Stimulated activated CD4-positive, alpha-beta T cell treated with anti-CD3 and anti-CD28 coated beads, Interleukin-1b, Interleukin-23, amount 100 ng/mL, for 4 hours (primary cell): ENCODE measurements at places on chromosomes 13 and 19.

DNA sequence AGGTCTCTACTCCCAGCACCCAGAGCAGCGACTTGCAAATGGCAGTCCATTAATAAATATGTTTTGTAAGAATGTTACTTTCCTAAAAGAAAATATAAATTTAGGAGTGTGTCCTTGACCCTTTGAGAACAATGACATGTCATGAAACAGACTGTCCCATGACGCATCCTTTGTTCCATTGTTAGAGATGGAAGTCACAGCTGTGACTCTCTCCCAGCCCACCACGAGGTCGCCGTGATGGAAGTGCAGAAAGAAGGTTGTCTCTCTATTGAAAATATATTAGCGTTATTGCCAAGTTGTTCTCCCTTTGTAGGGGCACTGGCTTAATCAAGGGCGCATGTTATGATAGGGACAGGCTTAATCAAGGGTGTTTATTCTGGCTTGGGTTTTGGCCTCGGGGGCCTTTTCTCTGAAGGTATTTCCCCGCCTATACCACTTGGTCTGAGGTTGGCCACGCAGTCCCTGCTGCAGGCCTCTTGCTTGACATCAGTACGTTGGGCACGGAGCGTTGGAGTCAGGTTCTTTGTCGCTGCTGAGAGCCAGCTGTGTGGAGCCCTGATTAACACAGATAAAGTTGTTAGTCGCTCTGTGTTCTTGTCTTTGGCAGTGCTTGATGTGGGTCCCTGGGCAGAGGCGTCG is 126.7 kb upstream of the ZNF536 start:
- no peak for DNase-seq

- peak; percentile 65 for DNase-seq
Observed at GRCh38 chr13:46551410-46552302, 1.3 kb upstream of the LRCH1 start.

- DNase-seq, result no peak
Observed at GRCh38 chr13:66965181-66965580, 265.0 kb downstream of the PCDH9 start.

DNA sequence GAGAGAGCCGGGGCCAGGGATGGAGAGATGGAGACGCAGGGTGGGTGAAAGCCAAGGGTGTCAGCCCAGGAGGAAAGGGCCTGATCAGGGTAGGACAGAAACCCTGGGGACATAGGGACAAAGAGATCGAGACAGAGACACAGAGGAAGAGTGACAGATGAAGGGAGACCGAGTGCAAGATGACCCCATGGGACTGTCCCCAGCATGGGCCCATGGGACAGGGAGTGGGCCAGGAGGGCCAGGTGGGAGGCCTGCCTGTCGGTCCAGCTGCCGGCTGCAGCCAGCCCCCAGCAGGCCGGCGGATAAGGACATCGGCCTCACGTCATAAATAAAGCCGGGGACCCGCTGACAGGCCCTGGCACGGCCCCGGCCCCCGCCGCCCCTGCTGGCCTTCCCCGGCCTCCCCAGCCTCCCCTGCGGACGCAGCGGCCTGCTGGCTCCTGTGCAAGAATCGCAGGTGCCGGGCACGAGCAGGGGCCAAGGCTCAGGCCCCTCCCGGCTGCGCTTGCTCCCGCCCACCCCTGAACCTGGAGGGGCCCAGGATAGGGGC is 6.3 kb downstream of the REX1BD start:
- DNase-seq, result no peak

DNA sequence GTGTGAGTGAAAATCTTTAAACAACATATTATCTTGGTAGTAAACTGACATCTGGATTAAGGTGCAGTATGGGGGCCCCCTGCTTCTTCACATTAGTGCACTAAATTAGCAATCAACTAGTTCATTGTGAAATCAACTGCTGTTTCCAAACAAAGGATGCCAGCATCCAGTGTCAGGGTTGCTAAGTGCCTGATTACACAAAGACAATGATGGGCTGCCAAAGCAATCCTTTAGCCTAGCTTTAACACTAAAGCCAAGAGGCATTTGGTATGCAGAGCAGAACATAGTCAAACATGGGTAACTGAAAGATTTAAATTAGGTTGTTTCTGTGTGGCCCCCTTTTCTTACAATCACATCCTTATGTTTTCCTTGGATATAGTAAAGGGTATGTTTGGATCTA is 543.1 kb upstream of the SLITRK5 start:
- no peak for DNase-seq

DNA sequence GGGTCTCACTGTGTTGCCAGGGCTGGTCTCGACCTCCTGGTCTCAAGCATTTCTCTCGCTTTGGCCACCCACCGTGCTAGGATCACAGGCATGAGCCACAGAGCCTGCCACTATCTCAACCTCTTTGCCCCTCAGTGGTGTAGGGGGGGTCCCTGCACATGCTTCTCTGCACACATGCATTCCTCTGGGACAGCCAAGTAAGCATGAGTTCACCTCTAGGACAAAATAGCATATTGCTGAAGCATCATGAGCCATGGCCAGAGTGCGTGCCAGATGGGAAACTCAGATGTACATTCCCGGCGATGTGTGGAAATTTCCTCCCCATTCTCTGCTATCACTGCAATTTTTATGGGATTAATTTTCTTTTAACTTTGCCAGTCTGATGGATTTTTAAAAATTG is 23.1 kb downstream of the CHAF1A start:
- no peak for DNase-seq

- no peak for DNase-seq
Observed at GRCh38 chr19:8302734-8303133, 5.4 kb downstream of the CD320 start.

DNA sequence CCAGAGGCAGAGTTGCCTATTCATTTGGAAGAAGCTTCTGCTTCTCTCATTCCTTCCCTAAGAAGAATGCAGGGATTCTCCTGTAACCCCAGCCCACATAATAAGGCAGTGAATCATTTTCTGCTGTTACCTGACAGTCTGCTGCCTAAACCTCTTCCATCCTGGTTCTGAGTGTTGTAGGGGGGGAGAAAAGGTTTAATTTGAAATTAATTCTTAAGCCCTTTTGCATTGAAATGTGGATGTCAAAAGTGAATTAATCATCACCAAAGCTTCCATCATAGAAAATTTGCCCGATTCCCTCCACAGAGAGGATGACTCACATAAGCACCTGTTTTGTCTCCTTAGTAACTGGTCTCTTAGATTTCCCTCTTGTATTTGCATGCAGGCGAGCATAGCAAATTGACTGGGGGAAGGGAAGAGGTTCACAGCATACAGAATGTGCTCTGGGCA is 146.7 kb upstream of the FNDC3A start:
- DNase-seq, result no peak

DNA sequence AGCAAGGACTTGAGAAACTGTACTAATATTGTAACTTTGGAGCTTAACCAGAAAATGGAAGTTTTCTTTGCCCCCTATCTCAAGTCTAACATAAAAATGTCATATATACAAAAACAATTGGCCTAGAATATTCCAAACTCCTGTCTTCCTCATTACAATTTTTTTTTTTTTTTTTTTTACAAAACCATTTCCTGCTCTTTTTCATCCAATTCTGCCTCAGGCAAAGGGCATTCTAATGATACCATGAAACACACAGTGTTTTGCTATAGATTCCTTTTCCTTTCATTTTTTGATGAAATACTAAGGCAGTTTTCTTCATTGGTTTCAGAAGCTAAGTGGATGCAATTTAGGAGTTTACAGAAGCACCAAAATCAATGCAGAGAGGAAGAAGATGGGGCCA is 119.7 kb downstream of the LHFPL6 start:
- no peak for DNase-seq

- no peak for DNase-seq
Observed at GRCh38 chr13:43157796-43158195, 134.4 kb downstream of the DNAJC15 start.

DNA sequence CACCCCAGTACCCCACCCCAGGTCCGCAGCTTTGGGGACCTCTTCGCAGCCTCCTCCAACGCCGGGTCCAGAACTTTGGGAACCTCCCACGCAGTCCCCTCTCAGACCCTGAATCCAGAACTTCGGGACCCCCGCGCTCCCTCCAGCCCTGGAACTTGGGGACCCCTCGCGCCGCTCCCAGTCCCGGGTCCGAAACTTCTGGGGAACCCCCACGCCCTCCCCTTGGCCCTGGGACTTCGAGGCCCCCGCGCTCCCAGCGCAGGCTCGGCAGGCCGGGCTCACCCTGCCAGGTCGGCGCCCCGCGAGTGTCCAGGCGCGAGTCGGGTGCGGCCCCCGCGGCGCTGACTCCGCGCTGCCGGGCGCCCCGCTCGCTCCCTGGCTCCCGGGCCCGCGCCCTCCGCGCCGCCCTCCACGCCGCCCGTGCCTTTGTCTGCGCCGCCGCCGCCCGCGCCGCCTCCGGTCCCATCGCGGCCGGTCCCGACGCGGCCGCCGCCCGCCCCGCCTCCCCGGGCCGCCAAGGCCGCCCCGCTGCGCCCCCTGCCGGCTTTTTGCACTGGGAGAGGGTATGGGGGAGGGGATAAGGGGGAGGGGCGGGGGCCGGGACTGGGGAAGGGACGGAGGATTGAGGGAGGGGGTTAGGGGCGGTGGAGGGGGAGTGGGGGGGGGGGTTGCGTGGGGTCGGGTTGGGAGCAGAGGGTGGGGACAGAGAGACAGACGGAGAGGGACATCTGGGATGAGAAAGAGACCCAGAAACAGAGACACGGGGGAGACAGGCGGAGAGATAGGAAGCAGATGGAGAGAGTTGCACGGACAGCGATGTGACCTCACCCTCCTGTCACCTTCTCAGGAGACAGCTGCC is at the start of gene HOMER3:
HOMER3 (minus strand) TSS at position 449 of the 859 bp plus-strand sequence. CDS start 2,235 bp downstream, outside the sequence.
- peak; percentile 82 for DNase-seq

GRCh38 chr13:91369441-91369831 is 21.9 kb downstream of the MIR17HG start:
- DNase-seq, result no peak

GRCh38 chr19:43749898-43750297 is 4.9 kb downstream of the SMG9 start:
- no peak for DNase-seq

DNA sequence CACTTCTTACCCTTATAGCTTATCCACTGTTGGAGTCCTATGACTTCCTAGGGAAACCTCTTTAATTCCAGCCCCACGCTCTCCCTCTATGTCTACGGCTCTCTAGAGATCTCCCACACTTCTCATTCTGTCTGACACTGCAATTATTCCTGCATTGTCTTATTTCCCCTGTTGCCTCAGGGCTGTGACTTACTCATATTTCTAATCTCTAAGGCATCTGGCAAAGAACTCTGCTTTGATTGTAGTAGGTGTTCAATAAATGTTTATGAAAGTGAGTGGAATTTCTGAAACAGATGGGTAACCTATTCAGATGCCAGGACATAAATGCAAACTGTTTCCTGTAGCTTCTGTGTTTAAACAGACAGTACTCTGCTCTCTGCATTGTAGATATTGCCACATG is 102.4 kb upstream of the SERTM1 start:
- no peak for DNase-seq

GRCh38 chr19:56341948-56342347 is 27.3 kb upstream of the ZSCAN5A start:
- no peak for DNase-seq

DNA sequence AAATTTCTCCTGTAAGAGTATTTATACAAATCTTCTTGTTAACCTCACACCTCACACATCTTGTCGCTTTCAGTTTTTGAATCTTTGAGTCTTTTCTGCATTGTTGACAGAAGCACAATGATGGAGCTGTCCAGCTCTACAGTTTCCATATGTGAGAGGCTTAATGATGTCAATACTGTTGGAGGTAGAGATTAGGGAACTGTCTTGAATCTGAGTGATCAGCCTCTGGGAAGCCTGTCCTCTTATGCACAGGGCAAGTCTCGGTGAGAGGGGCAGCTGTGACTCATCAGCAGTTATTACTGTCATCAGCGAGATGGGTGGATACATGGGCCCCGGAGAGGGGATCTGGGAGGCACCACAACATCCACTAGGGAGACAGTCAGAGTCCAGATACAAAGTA is 4.6 kb upstream of the ITGBL1 start:
- no peak for DNase-seq

- no peak for DNase-seq
Observed at GRCh38 chr19:56321989-56322440, 7.4 kb upstream of the ZSCAN5A start.

DNA sequence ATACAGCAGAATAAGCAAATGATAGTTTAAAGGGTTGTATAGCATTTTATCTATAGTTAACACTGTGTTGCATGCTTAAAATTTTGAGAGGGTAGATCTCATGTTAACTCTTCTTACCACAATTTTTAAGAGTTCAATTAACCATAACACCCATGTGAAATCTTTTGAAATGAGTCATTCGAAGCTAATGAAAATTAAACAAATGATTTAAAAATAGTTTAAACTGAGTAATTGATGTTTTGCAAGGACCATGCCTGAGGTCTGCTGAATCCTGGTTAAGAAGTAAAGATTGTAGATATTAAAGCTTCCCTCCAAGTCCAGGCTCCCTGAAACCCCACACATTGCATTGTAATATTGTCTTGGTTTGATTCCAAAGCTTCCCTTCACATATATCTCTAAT is 176.7 kb upstream of the RNF113B start:
- DNase-seq, result no peak

GRCh38 chr13:37690361-37690760 is 91.8 kb upstream of the POSTN start:
- DNase-seq, result no peak

DNA sequence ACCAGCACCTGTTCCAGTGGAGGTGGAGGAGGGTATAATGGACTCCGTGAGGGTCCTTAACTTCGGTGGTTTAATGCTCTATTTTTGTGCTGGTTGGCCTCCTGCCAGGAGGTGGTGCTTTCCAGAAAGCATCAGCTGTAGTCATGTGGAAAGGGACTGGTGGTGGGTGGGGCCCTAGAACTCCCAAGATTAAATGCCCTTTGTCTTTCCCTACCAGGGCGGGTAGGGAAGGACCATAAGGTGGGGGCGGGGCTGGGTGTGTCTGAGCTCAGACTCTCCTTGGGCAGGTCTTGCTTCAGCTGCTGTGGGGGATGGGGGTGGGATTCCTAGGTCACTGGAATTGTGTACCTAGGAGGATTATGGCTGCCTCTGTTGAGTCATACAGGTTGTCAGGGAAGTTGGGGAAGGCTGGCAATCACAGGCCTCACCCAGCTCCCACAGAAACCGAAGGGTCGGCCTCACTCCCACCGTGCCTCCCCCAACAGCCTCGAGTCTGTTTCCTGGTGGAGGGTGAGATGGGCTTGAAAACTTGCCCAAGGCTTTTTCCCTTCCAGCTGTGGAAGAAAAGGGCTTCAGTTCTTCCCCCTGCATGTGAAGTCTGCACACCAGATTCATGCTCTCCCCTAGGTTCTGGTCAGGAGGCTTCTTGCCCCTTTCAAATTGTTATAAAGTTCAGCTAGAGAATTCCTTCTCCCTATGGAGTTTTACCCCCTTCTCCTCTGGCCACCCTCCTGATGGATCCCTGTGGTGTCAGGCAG is 60.3 kb upstream of the CLDN10 start:
- no peak for DNase-seq

- DNase-seq, result no peak
Observed at GRCh38 chr13:48231080-48231479, 1.9 kb upstream of the ITM2B start.

DNA sequence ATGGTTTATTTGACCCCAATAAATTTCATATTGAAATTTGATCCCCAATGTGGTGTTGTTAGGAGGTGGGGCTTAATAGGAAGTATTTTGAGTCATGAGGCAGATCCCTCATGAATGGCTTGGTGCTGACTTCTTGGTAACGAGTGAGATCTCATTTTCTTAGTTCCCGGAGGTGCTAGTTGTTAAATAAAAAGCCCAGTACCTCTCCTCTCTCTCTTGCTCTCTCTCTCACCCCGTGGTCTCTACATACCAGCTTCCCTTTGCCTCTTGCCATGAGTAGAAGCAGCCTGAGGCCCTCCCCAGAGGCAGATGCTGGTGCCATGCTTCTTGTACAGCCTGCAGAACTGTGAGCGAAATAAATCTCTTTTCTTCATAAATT is 39.4 kb upstream of the KATNAL1 start:
- DNase-seq, result no peak

GRCh38 chr19:4738734-4739133 is 15.1 kb upstream of the DPP9 start:
- DNase-seq, result no peak

- DNase-seq, result no peak
Observed at GRCh38 chr19:35618857-35619256, 6.3 kb downstream of the HAUS5 start.
